Activated naive CD8-positive, alpha-beta T cell treated with anti-CD3 and anti-CD28 coated beads for 36 hours (primary cell): ENCODE measurements at places on chromosomes 3 and 15. TPM values are rescaled to one million over a fixed set of nuclear protein-coding genes. Genes with fewer than 3 reads are reported as not detected.

Gene AMIGO3
- not detected for total RNA-seq

Gene LRTM1
- not detected for total RNA-seq

Gene HPS3
- 14.0 TPM for total RNA-seq

Gene B4GALT4
- total RNA-seq: 14.2 TPM

Gene FBXL2
- not detected for total RNA-seq

Gene TGM4
- total RNA-seq: not detected

Gene MKRN2OS
- total RNA-seq: not detected

DNA sequence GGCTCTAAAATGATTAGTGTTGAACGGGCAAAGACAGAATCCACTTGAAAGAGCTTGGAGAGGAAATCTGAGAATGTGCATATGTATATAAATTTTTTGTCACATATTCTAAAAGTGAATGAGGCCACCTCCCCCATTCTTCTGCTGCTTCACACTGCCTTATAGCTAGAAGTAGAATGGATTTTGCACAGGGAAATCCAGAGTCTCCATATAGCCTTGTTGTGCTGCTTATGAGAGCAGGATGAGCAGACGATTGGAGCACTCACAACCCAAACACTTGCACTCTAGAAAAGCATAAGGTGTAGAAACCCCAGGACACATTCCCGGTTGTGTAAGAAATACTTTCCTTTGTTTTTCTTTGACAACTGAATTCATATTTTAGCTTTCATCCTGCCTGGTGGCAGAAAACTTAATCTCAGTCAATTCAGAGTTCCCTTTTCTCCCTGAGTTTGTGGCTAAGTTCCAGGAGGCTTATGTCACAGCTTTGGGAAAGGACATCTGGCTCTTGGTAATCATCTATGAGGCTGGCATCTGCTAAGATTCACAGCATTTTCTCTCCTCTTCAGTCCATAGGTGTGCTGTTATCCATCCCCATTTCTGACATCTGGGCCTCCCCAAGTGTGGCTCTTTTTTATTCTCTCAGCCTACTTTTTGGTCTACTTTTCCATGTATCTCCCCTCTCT lies 188.4 kb upstream of the PFN2 start:
- DNase-seq: no peak

DNA sequence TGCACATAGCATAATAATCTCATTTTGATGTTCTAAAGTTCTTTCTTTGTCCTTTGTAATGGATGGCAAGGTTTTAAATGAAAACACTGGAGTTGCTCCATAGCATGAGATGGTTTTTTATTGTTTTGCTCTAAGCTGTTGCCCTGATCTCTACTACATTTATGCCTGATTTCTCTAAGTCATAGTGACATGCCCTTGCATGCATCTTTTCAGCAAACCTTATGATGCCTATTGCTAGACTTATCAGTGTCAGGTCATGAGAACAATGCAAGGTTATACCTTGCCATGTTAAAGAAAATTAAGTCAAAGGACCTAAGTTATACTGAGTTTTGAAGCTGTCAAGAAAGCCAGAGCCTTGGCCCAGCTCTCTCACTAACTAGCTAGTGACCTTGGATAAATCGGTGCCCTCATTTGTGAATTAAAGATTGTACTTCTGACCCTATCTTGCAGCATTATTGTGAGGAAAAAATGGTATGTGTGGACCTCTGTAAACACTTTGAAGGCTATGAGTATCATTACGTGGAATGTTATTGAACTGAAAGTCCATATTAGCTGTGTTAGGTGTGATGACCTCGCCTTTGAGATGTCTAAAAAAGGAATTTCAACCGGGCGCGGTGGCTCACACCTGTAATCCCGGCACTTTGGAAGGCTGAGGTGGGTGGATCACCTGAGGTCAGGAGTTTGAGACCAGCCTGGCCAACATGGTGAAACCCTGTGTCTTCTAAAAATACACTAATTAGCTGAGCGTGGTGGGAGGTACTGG lies 256.4 kb upstream of the UBE2E1 start:
- DNase-seq: no peak

GRCh38 chr3:198030125-198030524 lies 70.1 kb downstream of the LMLN start:
- DNase-seq: no peak

GRCh38 chr3:11739706-11740105 lies 96.0 kb upstream of the VGLL4 start:
- no peak for DNase-seq

- DNase-seq: no peak
These were observed 66.5 kb upstream of the P2RY1 start for GRCh38 chr3:152768478-152768877.

DNA sequence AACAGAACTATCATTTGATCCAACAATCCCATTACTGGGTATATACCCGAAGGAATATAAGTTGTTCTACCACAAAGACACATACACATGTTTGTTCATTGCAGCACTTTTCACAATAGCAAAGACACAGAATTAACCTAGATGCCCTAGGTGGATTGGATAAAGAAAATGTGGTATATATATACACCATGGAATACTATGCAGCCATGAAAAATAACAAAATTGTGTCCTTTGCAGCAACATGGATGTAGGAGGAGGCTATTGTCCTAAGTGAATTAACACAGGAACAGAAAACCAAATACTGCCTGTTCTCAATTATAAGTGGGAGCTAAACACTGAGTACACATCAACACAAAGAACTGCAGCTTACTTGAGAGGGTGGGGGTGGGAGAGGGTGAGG lies 142.5 kb downstream of the IL20RB start:
- no peak for DNase-seq

DNA sequence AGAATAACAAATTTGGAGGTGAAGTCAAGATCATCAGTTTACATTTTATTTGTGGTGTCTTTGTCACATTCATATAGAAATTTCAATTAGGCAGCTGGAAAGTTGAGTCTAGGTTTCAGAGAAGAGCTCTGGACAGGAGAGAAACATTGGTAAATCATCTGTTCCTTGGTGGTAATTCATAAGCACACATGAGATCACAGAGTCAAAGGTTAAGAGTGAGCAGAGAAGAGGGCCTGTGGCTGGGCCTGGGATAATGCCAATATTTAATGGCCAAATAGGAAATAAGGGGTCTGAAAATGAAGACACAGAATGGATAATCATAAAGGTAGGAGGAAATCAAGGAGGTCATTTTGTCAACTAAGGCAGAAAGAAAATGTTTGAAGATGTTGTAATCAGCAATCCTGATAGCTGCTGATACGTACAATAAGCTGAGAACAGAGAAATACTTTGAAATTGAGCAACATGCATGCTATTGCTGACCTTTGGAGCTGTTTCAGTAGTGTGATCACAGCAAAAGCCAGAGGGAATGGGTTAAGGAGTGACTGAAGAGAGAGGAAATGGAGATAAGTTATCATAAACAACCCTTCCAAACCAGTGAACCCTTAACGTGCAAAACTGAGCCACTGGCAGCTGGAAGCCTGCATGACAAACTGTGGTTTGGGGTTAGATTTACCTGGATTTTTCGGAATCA lies 692.8 kb downstream of the AGBL1 start:
- DNase-seq: no peak

GRCh38 chr3:139157161-139157932 lies 112.7 kb upstream of the PRR23C start:
- DNase-seq: no peak

DNA sequence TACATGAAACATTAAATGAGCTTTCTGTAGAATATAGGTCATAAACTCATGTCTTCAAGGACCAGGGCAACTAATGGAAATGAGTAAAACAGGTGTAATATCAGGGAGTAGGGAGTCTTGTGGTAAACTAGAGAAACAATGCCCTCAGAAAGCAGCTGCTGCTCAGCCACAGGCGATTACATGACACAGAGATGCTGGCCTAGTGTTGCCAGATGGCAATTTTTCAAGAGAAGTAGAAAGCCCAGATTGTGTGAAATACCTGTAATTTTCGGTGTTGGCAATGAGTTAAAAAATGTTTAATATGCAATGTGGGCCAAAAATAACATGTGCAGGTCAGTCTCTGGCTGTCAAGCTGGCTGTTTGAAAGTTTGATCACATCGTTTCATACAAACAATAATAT lies 23.4 kb downstream of the NCEH1 start:
- no peak for DNase-seq

DNA sequence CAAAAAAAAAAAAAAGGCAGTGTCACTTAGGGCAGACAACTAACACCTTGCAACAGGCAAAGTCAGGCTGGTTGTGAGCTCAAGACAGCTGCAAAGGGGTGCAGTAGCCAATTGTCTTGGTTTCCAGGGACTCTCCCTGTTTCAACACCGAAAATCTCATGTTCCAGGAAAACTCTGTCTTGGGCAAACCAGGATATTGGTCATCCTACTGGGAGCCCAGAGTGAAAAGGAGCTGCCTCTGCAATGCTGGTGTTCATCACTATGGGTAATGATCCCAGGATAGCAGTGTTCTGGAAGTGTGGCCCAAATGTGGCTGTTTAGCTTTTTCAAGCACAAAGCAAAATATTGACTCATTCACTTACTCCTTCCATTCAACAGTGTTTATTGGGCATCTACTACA lies 82.6 kb downstream of the ARHGAP31 start:
- no peak for DNase-seq

GRCh38 chr15:29480278-29480677 lies 210.7 kb upstream of the NSMCE3 start:
- DNase-seq: no peak
